ENCODE measurements at places on chromosomes 12 and 14.

GRCh38 chr12:53207042-53207441, at the start of gene ITGB7:
TSS of gene ITGB7 (minus strand) at chr12:53207251. CDS start at chr12:53200443, 6,808 bp downstream.
- DNase-seq: no peak

DNA sequence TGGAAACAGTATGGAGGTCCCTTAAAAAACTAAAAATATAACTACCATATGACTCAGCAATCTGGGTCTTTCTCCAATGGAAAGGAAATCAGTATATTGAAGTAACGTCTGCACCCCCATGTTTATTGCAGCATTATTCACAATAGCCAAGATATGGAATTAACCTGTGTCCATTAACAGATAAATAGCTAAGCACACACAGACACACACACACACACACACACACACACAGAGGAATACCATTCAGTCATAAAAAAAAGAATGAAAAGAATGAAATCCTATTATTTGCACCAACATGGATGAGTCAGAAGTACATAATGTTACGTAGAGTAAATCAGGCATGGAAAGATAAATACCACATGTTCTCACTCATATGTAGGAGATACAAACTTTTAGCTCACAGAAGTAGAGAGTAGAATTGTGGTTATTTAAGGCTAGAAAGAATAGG, 4.7 kb downstream of the KLRK1 start:
- no peak for DNase-seq

DNA sequence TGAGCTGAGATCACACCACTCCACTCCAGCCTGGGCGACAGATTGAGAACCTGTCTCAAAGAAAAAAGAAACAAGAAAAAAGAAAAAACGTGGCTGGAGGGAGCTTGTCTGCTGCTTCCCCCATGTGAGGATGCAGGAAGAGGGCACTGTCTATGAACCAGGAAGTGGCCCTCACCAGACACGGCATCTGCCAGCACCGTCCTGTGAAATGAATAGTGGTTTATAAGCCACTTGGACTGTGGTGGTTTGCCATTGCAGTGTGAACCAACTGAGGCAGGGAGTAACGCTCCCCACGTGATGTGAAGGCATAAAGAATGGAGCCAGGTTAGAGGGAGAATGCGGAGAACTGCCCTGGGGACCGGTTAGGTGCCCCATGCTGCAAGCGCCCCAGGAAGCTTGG, 4.5 kb upstream of the BRF1 start:
- DNase-seq: no peak

DNA sequence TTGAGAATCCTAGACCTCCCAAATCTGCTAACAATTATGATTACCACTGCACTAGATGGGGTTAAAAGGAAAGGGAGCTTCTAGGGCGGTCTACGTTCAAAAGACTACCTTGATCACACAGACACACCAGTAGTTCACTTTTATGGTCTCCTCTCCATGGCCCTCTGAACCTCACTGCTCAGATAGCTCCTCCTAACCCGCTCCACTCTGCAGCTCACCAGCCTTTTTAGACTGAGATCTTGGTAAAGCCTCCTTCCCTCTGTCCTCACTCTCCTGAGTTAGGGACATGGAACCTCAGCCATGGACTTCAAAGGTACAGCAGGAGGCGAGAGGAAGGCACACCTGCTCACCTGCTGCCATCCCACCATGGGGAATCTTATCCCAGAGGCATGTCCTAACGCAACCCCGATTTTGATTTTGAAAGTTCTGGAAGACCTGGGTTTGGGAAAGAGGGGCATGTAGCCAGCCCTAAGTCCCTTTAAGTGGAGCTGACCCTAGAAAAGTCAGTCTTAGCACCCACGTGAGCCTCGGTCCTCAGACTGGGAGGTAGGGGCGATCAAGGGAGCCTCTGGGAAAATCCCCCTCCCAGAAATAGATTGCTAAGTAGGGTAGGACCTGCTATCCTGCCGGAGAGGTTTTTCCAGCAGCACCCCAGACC, 1.3 kb downstream of the ZNF219 start:
- no peak for DNase-seq

GRCh38 chr12:102372087-102372486, 108.3 kb downstream of the IGF1 start:
- DNase-seq: no peak

GRCh38 chr14:51575349-51576116, 76.2 kb upstream of the FRMD6 start:
- DNase-seq: no peak

DNA sequence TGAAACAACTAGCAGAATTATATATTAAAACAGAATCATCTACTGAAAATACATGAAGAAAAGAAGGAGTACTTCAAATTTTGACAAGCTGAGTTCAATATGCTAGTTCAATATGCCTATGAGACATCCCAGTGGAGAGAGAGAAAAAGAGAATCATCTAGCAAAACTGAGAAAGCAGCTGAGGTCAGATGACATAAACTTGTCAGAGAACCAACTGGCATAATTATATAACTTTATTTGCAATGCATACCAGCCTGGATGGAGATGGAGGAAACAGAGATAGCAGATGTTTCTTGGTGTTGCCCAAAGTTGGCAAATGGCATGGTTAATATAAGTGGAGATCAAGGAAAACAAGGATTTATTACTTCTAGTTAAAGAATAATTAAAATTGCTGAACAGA, 148.7 kb upstream of the PDZRN4 start:
- no peak for DNase-seq

GRCh38 chr12:93762912-93763553, 85.9 kb downstream of the CRADD start:
- no peak for DNase-seq

GRCh38 chr12:85569261-85569660, 266.9 kb downstream of the RASSF9 start:
- DNase-seq: no peak

DNA sequence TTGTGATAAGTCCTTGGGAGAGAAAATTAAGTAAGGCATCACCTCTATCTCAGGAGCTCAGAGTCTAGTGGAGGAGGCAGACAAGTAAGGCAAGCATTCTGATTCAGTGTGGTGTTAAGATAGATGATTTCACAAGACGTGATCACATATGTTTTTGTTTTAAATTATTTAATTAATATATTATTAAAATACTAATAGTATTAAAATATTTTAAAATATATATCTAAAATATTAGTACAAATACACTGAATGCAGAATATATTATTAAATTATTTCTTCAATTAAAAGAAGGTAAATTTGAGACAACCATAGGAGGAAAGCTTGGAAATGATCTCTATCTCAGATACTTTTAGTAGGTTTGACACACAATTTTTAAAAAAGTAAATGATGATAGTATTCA, 51.5 kb upstream of the ANO4 start:
- DNase-seq: no peak

- DNase-seq: no peak
Observed at GRCh38 chr12:53122961-53123468, 19.7 kb downstream of the SOAT2 start.

GRCh38 chr12:11728154-11728755, 78.8 kb downstream of the ETV6 start:
- no peak for DNase-seq
